ENCODE measurements at places on chromosomes 4 and X.

DNA sequence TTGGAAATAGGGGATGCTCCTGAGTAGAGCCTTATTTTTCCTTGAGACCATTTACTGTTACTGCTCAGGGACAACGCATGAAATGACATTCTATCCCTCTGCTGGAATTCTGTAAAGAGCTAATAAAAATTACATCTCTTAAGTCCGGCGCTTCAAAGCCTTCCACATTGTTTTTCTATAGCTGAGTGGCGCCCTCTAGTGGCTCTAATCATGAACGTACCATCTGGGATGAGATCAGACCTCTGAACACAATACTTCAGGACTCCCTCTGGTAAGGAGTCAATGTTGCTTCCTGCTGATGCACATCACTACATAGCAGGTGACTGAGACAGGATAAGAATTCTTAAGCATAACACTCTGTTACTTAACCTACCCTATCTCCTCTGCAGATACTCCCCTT is 6.0 kb downstream of the HMGN5 start:
- DNase-seq: no peak

DNA sequence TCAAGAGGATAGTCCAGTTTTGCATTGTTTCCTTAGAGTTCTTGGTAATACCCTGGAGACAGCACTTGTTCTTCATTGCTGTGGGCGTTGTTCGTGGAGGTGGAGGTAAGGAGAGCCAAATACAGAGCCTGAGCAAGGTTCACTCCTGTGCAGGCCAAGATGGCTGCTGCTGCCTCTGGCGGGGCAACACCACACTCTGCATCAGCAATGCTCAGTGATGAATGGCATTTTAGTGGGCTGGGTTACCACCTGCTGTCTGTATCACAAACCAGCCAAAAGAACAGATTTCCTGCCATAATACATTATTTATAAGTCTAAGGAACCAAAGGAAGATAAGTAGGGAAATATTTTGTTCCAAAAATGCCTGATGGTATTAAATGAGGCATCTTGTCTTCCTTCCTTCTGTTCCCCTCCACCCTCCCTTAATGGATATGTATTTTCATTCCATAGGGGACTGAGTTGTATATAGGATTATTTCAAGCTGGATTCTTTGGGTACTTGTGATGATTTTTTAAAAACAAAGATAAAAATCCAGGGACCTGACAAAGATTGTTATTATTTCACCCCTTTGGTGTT is 61.6 kb upstream of the LIMCH1 start:
- DNase-seq: no peak

DNA sequence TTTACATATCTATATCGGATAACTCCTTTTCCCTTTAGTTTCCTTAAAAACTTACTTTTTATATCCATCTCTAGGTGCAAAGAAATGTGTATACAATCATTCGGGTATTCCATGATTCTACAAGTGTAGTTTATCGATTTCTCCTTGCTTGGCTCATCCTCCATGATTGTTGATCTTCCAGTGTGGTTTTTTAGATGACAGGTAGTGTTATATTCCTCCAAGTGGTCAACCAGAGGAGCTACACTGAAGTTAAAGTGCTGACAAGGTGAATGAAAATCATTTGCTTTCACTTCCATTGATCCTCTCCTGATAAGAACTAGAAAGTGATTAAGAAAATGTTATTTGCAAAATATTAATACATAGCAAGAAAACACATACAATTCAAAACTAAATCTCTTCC is 38.5 kb downstream of the TMEM156 start:
- DNase-seq: no peak

- no peak for DNase-seq
Observed at GRCh38 chrX:134745636-134746409, 87.6 kb upstream of the PLAC1 start.

DNA sequence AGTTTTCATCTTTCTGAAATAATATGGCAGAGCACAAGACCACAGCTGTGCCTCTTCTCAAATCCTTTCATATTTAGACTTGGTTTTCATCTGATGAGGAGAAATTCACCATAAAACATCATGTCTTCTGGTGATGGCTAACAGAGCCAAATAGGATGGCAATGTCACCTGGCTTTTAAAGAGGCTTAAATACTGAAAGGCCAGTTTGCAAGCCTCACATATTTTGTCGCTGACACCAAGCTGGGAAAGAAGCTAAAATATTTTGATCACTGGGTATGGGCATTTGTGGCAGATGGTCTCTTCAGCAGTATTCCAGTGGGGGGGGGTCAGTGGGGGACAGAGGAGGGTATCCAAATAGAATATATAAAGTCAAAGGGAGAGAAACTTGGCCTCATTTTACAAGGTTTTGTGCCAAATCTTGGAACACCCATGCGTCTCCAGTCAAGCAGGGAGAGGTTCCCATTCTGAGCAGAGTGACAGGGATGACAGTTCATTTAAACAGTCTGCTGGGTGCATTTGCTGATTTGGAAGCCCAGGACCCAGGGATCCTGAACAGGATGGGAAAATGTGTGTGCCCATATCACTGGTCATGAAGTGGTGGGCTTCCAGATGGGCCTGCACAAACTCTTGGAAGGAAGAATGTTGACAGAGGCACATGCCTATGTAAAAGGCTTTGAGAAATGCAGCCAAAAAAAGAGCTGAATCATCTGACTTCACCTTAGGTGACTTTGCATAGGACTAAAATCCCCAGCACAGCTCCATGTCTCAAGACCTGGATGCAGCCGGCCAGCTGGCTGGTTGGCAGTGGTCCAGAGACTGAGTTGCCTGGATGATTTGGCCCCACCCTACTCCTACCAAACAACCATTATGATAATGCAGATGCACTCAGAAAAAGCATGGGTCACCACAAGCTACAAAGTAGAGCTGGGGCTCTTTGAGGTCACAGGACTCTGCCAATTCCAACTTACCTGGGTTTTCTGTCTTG is 484.4 kb upstream of the NR3C2 start:
- no peak for DNase-seq

GRCh38 chr4:159428975-159429692 is 326.3 kb downstream of the RAPGEF2 start:
- DNase-seq: no peak

DNA sequence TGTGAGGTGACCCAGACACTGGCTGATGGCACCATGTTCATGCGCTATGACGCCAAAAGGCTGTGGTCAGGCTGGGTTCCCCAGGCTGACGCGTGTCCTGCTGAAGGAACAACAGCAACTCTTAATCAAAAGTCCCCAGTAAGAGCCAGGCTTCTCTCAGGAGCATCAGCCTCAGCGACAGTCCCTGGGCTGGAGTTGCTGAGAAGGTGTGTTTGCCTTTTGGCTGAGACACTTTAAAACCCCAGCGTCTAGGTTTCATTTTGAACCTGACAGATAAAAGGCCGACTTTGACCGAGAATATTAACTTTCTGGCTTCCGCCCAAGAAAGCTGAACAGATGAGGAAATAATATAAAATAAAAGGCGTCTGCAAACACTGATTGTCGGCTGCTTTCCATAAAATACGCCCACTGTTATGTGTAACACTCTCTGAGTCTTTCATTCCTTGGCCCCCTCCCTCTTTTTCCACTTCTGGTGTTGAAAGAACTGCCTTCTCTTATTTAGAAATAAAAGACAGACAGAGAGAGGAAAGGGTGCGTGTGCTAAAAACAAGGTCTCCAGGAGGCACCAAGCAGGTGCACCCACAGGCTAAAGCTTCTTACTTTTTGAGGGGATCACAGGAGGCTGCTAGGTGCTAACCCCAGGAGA is 373.6 kb downstream of the MID1IP1 start:
- no peak for DNase-seq

DNA sequence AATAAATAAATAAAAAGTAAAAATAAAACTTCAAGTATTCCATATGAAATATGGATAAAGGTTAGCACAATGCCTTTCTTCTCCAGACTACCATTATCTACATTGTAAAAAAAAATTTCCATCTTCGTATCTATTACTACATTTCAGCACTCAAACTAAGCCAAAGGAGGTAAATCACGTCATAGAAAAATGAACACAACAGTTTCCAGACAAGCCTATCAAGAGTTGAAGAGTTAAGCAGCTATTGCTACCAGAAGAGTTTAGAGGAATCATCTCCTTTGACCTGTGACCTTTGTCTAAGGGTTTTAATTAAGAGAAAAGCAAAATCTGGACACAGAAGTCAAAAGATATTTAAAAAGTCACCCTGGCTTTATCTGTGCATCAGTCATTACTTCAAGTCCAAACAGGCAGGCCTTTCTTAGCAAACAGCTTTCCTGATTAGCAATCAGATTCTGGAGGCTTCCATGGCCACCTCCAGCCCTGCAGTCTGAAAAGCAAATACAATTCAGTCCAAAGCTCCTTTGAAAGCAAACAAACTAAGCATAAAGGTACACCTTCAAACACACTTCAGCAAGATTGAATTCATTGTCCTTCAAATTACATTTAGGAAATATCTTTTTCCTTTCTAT is 82.2 kb downstream of the APBB2 start:
- no peak for DNase-seq

DNA sequence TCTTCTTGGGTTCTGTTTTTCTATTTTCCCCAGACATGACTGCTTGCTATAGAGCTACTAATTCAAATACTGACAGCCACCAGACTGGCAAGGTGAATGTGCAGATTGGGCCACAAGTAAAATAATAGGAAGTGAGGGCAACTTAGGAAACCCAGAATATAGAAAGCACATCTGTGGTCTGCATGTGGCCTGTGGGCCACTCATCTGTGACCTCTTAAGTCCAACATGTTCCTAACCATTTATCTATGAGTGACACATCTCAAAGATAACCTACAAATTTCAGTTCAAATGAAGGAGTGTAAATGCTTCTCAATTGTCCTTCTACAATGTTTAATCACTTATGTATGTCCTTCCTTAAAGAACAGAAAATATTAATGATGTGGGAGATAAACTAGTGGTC is 128.9 kb downstream of the REELD1 start:
- no peak for DNase-seq

GRCh38 chr4:185589067-185589836 is 53.9 kb upstream of the PDLIM3 start:
- DNase-seq: no peak

- no peak for DNase-seq
Observed at GRCh38 chrX:148567229-148567628, 66.8 kb downstream of the AFF2 start.

- DNase-seq: no peak
Observed at GRCh38 chr4:113945906-113946305, 33.5 kb downstream of the ARSJ start.

- DNase-seq: no peak
Observed at GRCh38 chr4:6986072-6986780, 56.9 kb upstream of the TADA2B start.

GRCh38 chr4:38154681-38155588 is 194.7 kb downstream of the PTTG2 start:
- DNase-seq: no peak

GRCh38 chr4:38003102-38003501 is 42.9 kb downstream of the PTTG2 start:
- DNase-seq: no peak

DNA sequence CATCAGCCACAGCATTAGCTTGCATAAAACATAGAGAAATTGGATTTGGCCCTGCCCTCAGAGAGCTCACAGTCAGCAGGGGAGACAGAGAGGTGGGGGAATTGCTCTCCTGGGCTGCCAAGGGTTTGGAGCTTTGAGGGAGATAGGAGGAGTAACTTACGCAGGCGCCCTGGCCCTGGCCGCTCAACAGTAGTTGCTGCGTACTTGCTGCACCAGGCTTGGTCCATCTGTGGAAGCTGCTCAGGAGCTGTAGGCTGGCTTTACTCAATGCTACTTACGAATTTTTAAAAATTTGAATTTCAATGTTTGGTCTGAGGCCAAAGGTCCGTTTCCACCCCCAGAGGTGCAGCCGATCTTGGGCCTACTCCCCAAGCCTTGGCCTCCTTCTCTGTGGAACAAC is 83.3 kb downstream of the CPZ start:
- DNase-seq: no peak

GRCh38 chrX:9416562-9417348 is 48.1 kb upstream of the TBL1X start:
- DNase-seq: no peak

- no peak for DNase-seq
Observed at GRCh38 chr4:165692082-165692481, 181.0 kb upstream of the TLL1 start.

- no peak for DNase-seq
Observed at GRCh38 chr4:24856586-24856985, 56.3 kb downstream of the CCDC149 start.

DNA sequence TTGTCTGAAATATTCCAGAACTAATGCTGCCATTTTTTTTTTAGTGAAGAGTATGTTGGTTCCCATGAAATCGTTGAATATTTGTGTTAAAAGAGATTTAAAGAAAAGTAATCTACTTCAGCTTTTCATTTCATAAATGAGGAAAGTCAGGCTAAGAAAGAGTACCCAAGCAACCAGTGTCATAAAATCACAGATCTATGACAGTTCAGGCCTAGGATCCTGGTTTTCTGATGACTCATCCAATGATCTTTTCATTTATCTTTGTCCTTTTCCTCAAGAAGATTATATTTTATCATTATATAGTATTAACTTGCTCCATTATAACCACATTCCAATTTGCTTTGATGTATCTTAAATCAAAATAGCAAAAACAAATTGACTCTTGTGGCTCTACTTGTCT is 139.4 kb upstream of the HCCS start:
- DNase-seq: no peak

- no peak for DNase-seq
Observed at GRCh38 chr4:162891788-162892707, 274.6 kb downstream of the NAF1 start.

DNA sequence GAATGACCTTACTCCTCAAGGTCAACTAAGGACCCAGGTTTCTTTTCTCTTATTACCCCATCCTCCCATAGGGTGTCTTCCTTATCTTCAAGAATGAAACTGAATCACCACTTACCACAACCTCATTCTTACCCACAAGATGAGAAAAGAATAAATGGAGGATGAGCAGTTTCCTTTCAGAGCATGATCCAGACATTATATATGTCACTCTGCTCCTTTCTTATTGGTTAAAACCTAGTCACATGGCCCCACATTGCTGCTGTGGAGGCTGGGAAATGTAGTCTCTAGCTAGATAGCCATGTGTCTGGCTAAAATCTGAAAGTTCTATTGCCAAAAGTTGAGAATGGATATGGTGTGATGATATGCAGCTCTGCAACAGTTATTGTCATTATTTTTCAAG is 62.4 kb upstream of the RAI2 start:
- no peak for DNase-seq

GRCh38 chr4:139202991-139203390 is 26.0 kb upstream of the ELF2 start:
- no peak for DNase-seq
